ENCODE measurements at places on chromosomes 4 and X. TPM values are rescaled to one million over a fixed set of nuclear protein-coding genes. Genes with fewer than 3 reads are reported as not detected.

GRCh38 chr4:73721909-73722308, 18.5 kb upstream of the CXCL8 start:
- DNase-seq, result no peak

DNA sequence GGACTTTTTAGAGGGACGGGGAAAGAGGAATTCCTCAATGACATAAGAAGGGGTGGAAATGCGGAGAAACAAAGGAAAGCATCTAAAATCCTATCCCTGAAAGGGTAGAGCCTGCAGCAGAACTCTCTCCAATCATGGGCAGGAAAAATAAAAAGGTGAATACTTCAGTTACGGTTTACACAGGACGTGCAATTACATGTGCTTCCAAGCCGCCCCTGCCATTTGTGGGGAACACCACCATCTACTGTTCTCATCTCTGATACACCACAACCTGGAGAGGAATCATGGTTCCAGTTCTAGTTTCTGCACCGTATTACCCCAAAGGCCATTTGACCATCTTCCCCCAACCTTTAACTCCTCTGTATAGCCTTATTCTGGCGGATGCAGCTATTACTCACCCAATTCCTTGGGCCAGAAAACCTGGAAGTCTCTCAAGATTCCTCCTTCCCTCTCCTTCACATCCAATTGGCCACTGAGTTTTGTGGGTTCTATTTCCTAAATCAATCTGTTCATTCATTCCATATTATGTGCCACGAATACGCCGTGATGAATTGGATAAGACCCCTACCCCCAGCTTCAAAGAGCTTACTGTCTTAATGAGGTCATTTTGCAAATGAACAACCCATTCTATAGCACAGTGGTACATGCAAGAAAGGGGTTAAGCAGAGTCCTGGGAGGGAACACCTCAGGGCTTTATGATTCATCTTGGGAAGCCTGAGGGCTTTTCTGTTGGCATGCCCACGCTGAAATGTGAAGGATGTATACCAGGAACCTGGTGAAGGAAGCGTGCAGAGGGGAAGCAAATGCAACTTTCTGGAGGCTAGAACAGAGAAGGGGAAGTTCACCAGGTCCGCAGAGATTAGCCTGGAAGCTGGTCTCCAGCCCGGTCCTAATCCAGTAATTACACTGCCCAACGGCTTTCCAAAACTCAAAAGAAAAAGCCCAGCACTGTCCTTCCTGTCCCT, 1.4 kb upstream of the MSL3 start:
- no peak for DNase-seq

DNA sequence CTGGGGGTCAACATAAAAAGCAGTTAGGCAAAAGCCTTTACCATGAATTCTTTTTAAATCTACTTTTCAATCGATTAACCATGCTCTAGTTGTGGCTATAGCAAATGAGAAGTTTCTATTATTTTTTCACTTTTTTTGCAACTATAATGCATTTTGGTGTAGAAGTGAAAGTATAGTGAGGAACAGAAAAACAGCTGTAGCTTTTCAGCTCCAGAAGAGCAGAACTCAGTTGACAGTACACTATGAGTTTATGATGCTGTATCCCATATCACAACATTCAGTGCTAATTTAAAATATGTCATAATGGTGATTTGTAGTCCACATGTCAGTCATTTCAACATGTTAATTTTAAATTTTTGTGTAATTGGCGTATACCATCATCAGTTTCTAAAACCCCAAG, 8.7 kb upstream of the MUC7 start:
- DNase-seq, result no peak

DNA sequence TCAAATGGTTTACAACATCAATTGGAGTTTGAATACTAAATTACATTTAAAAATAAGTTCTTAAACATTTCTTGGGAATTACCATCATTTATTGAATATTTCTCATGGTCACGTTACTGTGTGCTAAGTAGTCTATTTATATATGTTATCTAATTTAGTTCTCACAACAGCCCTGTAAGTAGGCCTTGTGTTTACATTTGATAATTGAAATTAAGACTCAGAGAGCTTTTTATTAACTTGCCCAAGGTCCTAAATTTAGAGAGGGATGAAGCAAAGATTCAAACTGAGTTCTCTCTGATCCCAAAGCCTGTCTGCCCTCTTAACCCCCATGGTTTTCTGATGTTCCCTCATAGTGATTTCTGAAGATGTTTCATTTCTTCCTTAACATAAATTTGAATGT, 103.7 kb downstream of the CEP135 start:
- no peak for DNase-seq

The NPY2R gene
- not detected for total RNA-seq

The IL3RA gene
- 1.5 TPM for total RNA-seq

DNA sequence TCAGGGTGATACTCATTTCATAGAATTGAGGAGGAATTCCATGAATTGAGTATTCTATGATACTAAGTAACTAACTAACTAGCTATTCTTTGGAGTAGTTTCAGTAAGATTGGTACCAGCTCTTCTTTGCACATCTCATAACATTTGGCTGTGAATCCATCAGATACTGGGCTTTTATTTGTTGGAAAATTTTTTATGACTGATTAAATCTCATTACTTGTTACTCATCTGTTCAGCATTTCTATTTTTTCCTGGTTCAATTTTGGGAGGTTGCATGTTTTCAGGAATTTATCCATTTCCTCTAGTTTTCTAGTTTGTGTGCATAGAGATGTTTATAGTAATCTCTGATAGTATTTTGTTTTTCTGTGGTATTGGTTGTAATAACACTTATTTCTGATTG, 70.8 kb upstream of the FREM3 start:
- no peak for DNase-seq

DNA sequence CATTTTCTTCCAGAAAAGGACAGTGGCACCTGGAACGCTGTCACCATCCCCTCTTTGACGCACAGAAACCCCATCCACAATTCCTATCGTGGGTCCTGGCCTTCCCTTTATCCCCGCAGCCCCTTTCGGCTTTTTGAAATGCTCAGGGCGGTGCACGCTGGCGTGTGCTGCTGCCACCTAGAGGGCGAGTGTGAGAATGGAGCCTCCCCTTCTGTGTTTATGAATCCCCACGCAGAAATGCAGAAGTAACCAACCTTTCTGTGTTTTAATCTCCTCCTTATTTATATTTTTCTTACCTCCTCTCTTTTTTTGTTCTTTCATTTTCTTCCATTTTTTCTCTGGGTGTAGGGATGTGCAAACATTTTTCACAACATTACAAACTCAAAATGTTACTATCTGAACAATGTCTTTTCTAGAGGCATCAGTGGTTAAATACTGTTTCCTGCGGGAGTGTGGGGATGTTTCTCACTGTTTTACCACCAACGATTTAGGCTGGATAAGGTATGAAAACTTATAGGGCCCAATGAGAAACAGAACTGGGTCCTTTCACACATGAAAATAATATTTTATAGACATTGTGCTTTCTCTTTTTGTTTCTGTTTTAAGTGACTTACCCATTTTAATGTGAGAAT, 50.0 kb downstream of the TMA16 start:
- peak; percentile 69 for DNase-seq

The IL2 gene
- total RNA-seq, result 19.1 TPM

DNA sequence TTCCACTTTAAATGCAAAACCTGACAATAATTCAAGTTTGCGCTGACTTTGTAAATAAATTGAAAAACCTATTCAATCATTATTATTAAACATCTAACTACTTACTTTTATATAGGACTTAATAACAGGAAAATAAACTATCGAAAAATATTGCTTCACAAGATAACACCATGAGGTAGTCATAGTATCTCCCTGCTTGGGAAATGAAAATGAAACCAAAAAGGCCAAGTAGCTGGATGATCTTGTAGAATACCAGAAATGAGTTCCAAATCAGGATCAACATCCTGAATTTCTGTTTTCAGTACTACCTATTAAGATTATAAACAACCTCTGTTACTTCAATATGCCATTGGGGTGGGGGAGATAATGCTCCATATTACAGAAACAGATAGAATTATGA, 58.9 kb downstream of the CHIC2 start:
- DNase-seq, result no peak

The LPAR4 gene
- not detected for total RNA-seq

- DNase-seq, result no peak
Measured at GRCh38 chr4:89245459-89245858, 62.1 kb downstream of the GPRIN3 start.

DNA sequence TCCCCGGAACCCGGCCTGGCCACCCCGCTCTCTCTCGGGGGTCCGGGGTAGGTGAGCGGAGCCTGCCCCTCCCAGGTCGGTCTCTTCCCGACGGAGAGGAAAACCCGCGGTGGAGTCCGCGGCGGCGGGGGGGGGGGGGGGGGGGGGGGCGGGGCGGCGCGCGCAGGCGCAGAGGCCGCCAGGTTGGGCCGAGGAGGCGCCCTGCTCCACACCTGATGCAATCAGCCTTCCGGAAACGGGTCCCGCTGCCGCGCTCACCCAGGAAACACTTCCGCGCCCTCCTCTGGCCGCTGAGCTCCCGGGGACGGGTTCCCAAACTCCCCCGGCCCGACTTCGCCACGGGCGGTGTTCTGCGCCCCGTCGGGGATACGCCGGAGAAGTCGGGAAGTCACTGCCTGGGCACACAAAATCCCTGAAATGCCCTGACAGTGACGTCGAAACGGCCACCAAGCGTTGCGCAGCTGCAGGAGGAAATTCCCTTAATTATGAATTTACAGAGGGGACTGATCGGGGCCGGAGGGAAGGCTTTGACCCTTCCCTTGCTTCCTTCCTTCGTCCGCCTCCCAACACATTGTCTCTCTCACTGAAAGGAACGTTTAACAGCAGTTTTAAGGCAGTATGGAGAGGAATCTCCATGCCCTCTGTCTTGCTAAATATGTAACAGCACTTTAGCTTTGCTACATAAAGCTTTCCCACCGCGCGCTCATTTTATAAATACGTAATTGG, 2.1 kb upstream of the APBB2 start:
- peak; percentile 78 for DNase-seq

DNA sequence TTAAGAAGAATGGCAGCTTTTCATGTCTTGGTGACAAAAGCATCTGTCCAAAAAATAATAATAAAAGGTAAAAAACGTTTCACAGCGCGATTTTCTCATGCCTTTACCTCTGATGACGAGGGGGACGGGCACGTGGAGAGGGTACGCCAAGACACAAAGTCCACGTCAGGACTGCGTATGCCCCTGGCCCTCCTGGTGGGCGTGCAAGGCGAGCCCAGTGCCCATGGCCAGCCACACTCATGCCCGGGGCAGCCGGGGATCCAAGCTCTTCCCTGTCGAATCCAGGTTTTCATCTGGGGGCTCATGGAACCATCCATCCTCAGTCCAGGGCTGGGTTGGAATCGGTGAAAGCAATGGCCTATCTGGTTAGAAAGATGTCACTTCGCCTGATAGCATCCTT, 176.6 kb downstream of the AFAP1 start:
- DNase-seq, result no peak

- DNase-seq, result no peak
Measured at GRCh38 chr4:47718696-47719095, 119.2 kb downstream of the CORIN start.

DNA sequence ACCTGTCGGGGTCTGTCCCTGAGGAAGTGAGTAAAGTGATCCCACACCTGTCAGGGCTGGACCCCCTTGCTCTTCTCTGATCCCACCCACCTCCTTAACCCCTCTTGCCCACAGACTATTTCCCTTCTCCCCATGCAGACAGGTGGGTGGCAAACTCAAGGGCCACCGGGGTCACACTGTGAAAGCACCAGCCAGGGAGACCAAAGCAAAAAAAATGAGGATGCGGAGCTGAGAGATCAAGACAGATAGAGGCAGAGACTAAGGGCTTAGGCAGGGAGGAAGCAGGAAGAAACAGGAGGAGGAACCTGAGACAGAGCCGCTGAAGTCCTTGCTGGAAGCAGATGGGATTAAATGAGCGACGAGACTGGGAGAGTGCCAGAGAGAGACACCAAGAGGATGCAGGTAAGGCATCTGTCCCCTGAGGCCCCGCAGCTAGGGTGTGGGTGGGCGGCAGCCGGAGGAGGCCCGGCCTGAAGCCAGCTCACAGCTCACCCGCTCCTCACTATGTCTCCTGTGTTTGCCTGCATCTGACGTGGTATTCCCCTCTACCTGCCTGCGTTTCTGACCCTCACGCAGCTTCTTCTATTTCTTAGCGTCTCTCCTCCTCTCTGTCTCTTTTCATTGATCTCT, 7.2 kb downstream of the TIMM17B start:
- no peak for DNase-seq

Data from activated T-cell treated with anti-CD3 and anti-CD28 coated beads, Interleukin-2, amount 50 U/mL, for 72 hours (primary cell).